ENCODE measurements at places on chromosomes 5 and 9. TPM values are rescaled to one million over a fixed set of nuclear protein-coding genes. Genes with fewer than 3 reads are reported as not detected.

Gene UBAP1
- 53.8 TPM for total RNA-seq

- no peak for DNase-seq
Observed at GRCh38 chr9:116002181-116002580, 151.4 kb upstream of the PAPPA start.

- DNase-seq = no peak
Observed at GRCh38 chr9:86754581-86755560, 192.4 kb downstream of the GAS1 start.

- no peak for DNase-seq
Observed at GRCh38 chr9:131441441-131441840, 47.6 kb downstream of the PRRC2B start.

Gene RRAGA
- 44.0 TPM for total RNA-seq

GRCh38 chr5:62569470-62569869 is 9.1 kb upstream of the LRRC70 start:
- no peak for DNase-seq

Gene FLT4
- total RNA-seq = 5.8 TPM

GRCh38 chr5:154395407-154396106 is 50.2 kb upstream of the SAP30L start:
- DNase-seq = no peak

Gene SSBP2
- 17.4 TPM for total RNA-seq

DNA sequence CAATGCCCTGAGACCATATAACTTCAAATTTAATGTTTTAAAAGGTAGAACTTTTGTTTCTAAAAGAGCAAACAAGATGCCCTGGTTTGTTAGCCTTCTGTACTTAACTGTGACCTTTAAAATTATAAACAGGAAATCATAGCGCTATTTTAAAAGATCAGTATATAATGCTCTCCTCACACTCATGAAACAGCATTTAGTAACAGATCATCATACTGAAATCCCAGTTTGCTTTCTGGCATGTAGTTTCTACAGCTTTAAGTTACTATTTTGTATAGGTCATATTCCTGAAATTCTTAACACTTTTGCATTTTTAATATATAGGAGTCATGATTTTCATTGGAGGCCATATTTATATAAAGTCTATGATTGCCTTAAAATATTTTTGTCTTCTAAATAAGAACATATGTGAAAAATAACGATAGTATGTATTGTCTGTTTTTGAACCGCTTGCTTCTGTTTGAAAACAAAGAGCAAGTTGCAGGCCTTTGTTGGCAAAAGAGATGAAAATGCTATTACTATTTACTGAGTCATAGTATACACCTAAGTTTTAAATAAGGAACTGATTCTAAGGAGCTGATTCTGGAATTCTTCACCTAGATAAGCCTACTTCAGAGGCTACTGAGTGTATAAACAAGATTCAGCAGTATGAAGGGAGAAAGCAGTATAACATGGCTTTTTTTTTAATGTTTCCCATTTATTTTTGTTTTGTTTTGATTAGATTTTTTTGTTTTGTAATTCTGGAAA is 20.5 kb downstream of the SRFBP1 start:
- DNase-seq = no peak

- no peak for DNase-seq
Observed at GRCh38 chr5:40791715-40792139, 6.4 kb downstream of the PRKAA1 start.

DNA sequence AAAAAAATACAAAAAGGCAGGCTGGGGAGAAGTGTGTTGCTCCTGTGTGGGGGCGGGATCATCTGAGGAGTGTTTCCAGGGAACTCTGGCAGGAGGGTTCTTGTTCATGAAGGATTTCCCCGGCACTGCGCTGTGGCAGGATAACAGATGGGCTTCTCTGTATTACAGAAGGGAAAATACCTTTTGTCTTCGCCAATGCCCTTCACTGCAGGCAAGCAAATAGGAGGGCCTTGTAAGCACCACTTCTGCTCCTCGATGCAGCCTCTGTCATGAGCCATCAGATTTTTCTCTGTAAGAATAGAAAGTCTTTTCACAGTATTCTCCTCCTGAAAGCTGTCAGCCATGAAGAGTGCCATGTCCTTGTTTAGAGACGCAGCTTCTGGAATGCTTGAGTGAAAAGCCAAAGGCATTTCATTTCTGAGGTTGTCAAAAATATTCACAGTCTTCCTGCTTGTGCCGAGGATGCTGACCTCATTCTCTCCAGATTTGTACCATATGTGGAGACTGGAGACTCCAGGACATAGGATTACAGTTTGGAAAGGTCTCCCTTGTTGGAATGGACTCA is 294.0 kb downstream of the YTHDC2 start:
- no peak for DNase-seq

Gene C5orf52
- total RNA-seq = not detected

- no peak for DNase-seq
Observed at GRCh38 chr5:71652349-71652748, 65.2 kb downstream of the MCCC2 start.

- DNase-seq = no peak
Observed at GRCh38 chr9:36187414-36187813, 3.3 kb upstream of the CLTA start.

Data from esophagus squamous epithelium (tissue), 5 donors.